T47D (cell line): ENCODE measurements at places on chromosomes 11 and 22.

DNA sequence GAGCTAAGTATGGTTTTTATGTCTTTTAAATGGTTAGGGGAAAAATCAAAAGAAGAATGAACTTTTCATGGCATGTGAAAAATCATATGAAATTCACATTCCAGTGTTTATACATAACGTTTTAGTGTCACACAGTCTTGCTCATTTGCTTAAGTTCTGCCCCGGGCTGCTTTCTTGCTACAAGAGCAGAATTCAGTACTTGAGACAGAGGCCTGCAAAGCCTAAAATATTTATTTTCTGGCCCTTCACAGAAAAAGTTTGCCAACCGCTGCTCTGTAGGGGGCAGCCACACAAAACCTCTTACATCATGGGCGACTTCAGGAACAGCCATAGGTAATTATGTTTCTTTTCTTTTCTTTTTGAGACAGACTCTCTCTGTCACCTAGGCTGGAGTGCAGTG is 1.0 kb upstream of the ATG2A start:
- peak; percentile 34 for DNase-seq

DNA sequence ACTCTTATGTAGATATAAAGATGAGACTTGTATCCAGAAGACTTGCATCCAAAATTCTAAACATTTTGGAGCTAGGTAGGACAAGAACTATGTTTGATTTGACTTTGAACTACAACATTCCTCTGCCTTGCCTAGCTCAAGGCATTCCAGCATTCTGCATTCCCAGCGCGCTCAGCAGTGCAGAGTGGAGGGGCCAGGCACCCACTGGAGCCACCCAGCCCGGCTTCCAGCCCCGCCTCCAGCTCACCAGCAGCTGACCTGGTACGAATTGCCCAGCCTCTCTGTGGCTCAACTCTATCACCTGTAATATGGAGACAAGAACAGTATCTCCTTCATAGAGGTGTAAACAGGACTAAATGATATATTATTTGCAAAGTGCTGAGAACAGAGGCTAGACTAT is 28.8 kb downstream of the PRDM10 start:
- DNase-seq, result peak; percentile 63

GRCh38 chr11:8086001-8086479 is 5.0 kb downstream of the TUB start:
- DNase-seq, result no peak

DNA sequence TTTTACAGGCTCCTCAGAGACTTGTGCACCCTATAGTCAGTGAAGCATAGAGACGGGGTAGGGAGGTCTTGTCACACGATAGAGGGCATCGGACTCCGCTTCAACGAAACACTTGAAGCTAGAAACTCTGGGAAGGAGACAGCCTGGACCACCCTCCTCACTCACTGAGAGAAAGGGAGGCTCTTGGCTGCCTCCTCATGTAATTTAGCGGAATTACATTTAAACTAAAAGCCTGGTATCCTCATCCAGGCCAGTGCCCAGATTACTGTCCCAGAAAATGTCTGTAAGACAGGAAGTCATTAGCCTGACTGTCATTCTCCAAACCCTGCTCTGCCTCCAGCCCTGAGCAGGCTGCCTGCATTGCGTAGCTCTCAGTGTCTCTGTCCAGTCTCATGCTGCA is 36.0 kb downstream of the TTLL1 start:
- DNase-seq, result no peak

GRCh38 chr22:42389143-42389542 is 43.1 kb downstream of the NFAM1 start:
- DNase-seq, result no peak
